ENCODE measurements at places on chromosomes 7 and 10.

GRCh38 chr7:120064565-120064964, 208.4 kb upstream of the KCND2 start:
- no peak for DNase-seq

- DNase-seq, result no peak
These were observed 29.1 kb downstream of the PDIA4 start for GRCh38 chr7:148999192-148999591.

DNA sequence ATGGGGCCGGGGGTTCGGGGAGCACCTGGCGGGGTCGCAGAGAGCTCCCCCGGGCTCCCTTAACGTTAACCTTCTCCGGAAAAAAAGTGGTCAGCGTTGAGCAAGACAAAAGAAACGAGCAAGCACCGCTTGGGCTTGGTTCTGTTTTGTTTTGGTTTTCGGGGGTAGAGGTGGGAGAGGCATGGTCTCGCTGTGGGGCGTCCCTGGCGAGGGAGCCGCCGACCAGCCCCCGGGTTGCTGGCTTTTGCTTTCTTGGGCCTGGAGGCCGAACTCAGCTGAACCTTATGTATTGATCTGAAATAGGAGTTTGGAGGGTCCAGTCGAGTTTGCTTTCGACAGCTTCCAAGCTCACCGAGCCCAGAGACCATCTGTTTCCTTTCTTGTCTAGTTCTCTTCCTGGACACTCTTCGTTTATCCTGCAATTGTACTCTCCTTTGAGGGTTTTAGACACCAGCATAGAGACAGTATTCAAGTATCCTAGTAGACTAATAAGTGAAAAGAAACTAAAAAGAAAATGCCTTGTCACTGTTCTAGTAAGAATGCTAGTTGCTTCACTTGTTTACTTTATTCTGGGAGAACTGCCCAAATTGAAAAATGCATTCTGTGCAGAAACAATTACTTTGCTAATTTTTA, 980 bp downstream of the FHIP2A start:
- DNase-seq, result peak; percentile 27

- no peak for DNase-seq
These were observed 294.6 kb downstream of the PTEN start for GRCh38 chr10:88157981-88158465.

GRCh38 chr7:2968616-2969397, 74.9 kb downstream of the CARD11 start:
- DNase-seq, result peak; percentile 13

Data from stimulated activated CD4-positive, alpha-beta T cell treated with anti-CD3 and anti-CD28 coated beads, Interleukin-2, amount 100 ng/mL, for 24 hours (primary cell).